ENCODE measurements at places on chromosomes 12 and 14. TPM values are rescaled to one million over a fixed set of nuclear protein-coding genes. Genes with fewer than 3 reads are reported as not detected.

The C12orf54 gene
- total RNA-seq = 1.3 TPM

The TMEM233 gene
- 0.69 TPM for total RNA-seq

The AMN gene
- total RNA-seq = 0.22 TPM

The TXNDC16 gene
- total RNA-seq = 18.7 TPM

The C3AR1 gene
- 2.5 TPM for total RNA-seq

The CLEC6A gene
- not detected for total RNA-seq

The LHX5 gene
- total RNA-seq = not detected

All from ovary (tissue), 10 donors.